ENCODE measurements at places on chromosomes 16 and 17.
A peak's percentile ranks its signal among the peaks of the same experiment; 100 is the strongest.

- no peak for DNase-seq
These were observed 27.2 kb upstream of the CDC6 start for GRCh38 chr17:40260528-40260927.

GRCh38 chr16:23494188-23494587 is 16.1 kb downstream of the GGA2 start:
- DNase-seq: no peak

DNA sequence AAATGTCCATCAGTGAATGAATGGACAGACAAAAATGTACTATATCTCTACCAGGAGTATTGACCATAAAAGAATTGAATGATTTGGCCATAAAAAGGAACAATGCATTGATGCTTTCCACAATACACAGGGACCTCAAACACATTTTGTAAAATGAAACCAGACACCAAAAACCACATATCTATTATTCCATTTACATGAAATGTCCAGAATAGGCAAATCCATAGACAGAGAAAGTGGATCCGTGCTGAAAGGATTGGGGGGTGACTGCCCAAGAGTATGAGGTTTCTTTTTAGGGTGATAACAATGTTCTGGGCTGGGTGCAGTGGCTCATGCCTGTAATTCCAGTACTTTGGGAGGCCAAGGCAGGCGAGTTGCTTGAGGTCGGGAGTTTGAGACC is 6.9 kb upstream of the LITAF start:
- no peak for DNase-seq

DNA sequence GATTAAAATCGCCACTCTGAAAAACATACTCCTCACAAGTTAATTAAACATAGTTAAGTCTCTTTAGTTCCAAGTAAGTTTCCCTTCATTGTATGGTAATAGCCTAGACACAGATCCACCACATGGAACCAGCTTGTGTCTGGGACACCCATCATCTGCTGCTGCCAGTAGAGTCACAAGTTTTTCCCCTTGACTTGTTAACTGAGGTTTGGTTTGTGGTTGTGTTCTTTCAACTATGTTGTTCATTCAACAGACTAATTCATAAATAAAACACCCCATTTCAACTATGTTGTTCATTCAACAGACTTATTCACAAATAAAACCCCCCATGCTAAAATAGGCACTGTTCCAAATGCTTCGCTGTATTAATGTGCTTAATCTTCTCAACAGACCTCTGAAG is 24.4 kb downstream of the YWHAE start:
- DNase-seq: no peak

DNA sequence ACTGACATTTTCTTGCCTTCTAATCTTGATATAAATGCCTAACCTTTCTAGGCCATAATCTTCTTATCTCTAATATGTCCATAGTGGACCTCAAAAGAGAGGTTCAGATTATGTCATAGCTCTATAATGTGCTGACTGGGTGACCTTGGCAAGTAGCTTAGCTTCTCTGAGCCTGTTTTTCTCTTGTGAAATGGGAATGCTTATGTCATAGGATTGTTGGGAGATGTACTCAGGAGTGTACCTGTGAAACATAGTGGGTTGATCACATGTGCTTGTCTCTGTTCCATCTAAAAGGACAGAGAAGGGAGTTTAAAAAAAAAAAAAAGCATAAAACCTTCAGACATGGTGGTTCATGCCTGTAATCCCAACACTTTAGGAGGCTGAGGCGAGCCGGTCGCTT is 2.4 kb downstream of the MED9 start:
- no peak for DNase-seq

GRCh38 chr16:88991813-88992350 is 14.9 kb upstream of the CBFA2T3 start:
- DNase-seq: no peak

DNA sequence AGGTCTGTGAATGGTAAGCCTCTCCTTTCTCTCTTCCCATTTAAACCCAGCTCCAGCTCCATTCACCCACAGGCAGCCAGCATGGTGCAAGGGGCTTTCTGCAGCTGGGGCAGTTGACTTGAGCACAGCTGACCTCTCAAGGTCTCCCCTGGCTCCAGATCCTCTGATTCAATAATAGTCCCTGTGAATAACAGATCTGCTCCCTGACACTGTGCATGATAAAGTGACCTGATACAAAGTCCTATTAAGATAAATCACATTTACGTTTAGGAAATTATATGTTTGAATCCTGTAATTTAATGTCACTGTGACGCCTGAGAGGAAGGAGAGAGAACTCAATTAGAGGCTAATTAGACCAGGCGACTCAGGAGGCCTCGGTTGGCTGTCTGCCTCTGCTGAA is 540.4 kb upstream of the CDH11 start:
- no peak for DNase-seq

DNA sequence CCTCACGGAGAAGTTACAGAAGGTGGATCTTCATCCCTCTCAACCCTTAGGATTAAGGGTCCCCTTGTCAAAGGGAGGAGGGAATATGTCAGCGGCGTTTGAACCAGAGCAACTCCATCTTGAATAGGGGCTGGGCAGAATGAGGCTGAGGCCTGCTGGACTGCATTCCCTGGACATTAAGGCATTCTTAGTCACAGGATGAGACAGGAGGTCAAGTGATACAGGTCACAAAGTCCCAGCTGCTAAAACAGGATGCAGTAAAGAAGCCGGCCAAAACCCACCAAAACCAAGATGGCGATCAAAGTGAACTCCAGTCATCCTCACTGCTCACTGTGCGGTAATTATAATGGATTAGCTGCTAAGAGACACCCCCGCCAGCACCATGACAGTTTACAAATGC is 36.7 kb downstream of the RBFOX3 start:
- no peak for DNase-seq

DNA sequence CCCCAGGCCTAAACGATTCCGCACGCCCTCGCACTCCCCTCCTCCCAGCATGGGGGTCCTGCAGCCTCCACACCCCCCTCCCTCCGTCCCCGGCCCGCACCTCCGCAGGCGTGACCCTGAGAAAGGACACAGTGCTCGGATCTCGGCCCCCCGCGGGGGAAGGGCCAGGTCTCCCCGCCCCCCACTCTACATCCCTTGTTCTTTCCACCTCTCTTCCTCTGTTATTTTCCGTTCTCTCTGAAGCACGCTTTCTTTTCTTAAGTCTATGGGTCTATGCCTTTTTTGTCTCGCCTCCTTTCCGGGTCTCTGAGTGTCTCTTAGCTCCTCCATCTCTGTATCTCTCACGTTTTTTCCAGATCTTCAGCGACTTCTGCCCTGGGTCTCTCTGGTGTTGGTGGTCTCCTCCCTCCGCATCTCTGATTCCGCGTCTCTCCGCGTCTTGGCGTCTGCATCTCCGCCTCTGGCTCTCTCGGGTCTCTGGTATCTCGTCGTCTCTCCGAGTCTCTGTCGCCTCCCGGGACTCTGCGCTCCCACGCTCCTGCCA is 2.1 kb upstream of the HES7 start:
- peak; percentile 34 for DNase-seq

- DNase-seq: no peak
These were observed 19.5 kb upstream of the CA10 start for GRCh38 chr17:52178012-52178411.

- no peak for DNase-seq
These were observed 75.8 kb upstream of the TRAP1 start for GRCh38 chr16:3793161-3793576.

DNA sequence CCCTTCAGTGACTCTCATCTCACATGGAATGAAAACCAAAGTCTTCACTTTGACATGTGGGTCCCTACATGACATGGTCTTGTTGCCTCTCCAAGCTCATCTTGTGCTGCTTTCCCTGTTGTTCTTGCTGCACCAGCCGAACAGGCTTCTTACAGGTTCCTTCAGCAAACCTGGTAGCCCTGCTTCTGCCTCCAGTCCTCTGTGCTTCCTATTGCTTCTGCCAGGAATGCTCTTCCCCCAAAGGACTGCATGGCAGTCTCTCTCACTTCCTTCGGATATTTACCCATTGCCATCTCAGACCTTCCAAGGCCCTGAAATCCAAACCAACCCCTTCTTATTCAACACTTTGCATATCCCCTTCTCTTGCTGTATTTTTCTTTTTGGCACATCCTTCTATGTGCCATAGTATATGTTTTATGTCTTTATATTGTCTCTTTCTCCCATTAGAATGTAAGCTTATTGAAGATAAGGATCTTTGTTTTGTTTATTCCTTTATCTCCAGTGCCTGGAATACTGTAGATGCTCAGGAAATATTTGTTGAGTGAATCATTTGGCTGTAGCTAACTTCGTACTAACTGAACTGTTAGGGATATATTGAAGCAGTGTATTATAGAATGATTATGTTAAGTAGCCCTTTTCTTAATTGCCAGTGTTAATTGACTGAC is 57.9 kb upstream of the SLC12A3 start:
- no peak for DNase-seq

DNA sequence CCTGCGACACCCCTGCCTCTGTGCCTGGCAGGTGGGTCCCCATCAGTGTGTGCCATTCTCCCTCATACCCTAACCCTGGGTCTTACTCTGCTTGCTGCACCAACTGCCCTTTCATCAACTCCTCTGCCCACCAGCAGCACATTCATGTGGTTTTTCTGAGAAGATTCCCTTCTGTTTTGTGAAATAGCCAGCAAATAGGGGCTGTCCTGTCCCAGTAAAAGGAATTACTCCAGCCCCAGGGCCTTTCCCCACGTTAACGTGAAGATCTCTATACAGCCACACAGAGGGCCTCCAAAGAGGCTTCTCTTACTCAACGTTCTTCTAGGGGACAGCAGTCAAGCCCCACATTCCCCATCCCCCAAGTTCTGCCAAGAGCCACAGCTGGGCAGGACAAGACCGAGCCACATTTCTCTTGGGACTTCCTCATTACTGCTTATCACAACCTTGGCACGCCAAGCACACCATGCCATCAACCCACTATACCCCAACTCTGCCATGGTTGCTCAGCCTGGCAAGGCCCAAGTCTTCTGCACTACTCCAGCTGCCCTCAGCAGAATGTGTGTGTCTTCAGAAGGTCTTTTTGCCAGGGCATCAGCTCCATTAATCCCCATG is 18.7 kb upstream of the CCL2 start:
- no peak for DNase-seq

DNA sequence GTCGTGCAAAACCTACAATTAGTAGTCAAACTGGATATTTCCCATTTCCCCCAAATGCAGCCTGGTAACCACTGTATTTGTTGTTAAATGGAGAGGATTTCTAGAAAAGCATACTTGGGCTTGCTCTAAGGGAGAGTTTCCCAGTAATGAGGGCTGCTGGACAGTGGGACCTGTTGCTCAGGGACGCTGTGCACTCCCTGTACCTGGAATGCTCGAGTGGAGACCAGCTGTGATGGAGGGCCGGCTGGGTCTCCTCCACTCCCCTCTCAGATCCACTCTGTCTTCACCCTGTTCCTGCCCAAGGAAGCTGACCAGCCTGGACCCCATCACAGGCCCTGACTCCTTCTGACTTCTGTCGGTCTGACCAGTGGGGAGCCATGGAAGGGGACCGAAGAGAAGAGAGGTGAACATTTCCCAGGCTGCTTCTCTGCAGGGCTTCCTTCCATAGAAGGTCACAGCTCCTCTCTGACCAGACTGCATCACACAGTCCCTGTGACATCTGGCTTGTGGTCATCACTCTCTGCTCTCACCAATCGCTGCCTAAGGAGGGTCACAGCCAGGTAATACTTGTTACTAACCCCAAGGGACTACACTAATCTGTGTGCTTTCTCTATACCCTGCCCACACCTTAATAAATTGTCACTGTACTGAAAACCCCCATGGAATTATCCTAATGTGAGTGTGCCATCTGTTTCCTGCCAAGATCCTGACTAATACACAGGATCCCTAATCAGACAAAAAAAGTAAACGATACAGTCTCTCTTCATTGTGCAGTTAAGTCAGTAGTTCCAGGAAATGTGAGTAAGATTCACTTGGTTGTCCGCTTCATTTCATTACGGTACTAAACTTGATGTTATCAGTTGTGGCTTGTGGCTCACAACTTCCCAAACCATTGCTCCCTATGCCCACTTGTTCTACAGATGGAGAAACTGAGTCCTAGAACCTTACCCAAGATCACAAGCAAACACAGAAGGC is 102.4 kb downstream of the CCT6B start:
- no peak for DNase-seq

DNA sequence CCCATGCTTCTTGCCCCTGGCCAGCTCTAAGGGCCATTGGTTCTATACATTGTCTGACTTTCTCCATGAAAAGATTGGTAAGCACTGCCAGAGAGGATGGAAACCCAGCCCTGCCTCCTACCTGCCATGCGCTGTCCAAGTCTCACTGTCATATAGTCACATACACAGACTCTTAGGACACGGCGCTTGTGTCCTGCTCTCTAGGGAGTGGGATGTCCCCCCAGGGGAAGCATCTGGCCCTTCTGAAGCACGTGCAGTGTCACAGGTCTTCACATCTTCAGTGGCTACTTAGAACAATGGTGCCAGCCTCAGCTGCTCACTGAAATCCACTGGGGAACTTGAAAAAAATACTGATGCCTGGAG is 38.7 kb downstream of the MYO18A start:
- no peak for DNase-seq

GRCh38 chr17:16025202-16025601 is 25.6 kb downstream of the TTC19 start:
- DNase-seq: no peak

- no peak for DNase-seq
These were observed 9.0 kb downstream of the SDK2 start for GRCh38 chr17:73635101-73635817.

DNA sequence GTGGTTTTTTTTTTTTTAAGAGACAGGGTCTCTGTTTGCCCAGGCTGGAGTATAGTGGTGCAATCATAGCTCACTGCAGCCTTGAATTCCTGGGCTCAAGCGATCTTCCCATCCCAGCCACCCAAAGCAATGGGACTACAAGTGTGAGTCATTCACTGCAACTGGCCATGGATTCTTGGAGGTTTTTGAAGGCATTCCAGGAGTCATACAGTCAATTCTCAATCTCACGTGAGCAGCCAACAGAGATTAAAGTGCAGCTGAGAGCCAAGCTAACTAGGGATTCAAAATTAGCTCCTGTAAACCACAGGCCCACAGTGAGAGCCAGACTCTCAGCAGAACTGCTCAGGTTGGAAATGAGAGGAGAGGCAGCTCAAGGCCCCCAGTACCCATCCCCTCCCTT is 30.2 kb downstream of the XPO6 start:
- DNase-seq: no peak

DNA sequence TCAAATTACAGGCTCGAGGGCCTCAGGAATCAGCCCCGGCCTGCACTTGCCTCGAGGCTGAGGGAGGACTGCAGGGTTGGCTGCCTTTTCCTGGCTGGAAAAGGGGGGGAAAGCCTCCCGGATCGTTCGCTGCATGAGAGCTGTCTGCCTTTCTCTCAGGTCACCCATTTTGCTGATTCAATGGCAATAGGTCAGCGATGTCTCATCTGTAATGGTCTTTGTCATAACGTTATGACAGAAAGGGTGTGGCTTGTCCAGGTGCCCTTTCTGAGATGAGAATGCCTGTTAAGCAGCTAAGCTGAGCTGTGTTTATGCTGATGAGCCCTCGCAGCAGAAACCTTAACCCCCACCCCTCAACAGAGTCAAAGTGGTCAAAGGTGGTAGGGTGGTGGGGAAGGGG is 81.8 kb downstream of the AKAP1 start:
- no peak for DNase-seq

- DNase-seq: no peak
These were observed 187.0 kb upstream of the RPL38 start for GRCh38 chr17:74016461-74016860.

GRCh38 chr17:80845863-80846671 is 145.6 kb upstream of the CHMP6 start:
- DNase-seq: no peak

- DNase-seq: peak; percentile 25
These were observed 20.8 kb upstream of the CLEC18C start for GRCh38 chr16:70152578-70153302.

Data from brain (organoid and tissue), 16 donors.